ENCODE measurements at places on chromosomes 16 and 17.
A peak's percentile ranks its signal among the peaks of the same experiment; 100 is the strongest.

GRCh38 chr16:11957591-11958395 lies 7.2 kb upstream of the TNFRSF17 start:
- no peak for DNase-seq

- DNase-seq = no peak
Observed at GRCh38 chr17:62847426-62847825, 39.3 kb upstream of the MARCHF10 start.

GRCh38 chr17:29167393-29168078 lies 12.7 kb downstream of the MYO18A start:
- no peak for DNase-seq

- no peak for DNase-seq
Observed at GRCh38 chr16:31003744-31004143, 6.7 kb downstream of the STX1B start.

DNA sequence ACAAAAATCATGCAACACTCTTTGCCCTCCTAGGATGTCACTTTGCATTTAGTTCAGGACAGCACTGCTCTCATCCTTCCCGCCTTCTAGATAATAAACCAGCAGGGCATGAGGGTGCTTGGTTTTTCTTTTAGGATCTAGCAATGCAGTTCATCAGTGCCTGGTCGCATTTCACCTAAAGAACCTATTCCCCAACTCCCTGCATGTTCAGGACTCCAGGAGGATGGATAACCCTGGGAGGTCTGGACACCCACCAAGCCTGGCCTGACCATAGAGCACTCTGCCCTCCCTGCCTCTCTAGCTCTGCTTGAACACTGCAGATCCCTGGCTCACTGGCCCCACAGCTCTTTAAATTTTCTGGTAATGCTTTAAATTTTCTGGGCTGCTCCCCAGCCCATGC lies 2.6 kb downstream of the SLFN12 start:
- no peak for DNase-seq

DNA sequence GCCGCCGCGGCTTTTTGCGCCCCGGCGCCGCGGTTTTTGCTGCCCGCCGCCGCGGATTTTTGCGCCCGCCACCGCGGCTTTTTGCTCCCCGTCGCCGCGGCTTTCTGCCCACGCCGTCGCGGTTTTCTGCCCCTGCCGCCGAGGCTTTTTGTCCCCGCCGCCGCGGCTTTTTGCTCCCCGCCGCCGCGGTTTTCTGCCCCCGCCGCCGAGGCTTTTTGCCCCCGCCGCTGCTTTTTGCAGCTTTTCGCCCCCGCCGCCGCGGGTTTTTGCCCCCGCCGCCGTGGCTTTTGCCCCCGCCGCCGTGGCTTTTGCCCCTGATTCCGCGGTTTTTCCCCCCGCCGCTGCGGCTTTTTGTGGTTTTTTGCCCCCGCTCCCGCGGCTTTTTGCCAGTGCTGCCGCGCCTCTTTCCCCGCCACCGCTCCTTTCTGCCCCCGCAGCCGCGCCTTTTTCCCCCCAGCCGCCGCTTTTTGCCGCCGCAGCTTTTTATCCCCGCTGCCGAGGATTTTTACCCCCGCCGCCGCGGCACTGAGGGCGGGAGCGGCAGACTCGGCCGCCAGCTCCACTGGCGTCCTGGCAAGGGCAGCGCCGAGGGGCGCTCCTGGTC lies 518.6 kb upstream of the WSB1 start:
- DNase-seq = no peak

GRCh38 chr17:81509207-81509971 lies 3.2 kb downstream of the ACTG1 start:
- no peak for DNase-seq

GRCh38 chr17:35914354-35914753 lies 16.2 kb downstream of the RDM1 start:
- no peak for DNase-seq

DNA sequence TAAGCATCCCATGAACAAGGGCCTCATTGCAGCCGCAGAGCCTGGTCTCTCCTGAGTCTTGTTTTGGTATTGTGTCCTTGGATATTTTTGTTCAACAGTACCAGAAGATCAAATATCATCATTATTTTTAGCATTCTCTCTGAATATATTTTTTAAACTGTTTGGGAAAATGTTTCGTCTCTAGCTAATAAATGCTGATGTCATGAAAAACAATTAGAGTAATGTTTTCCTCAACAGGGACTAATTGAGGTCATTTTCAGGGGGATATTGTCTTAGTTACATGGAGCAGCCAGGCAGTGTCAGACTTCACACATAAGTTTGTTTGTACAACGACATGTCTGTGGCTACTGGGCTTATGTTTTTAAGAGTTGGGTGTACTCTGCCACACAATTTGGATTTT lies 805.3 kb upstream of the SOX9 start:
- DNase-seq = no peak

- DNase-seq = no peak
Observed at GRCh38 chr16:1470481-1471251, 4.2 kb downstream of the CLCN7 start.

DNA sequence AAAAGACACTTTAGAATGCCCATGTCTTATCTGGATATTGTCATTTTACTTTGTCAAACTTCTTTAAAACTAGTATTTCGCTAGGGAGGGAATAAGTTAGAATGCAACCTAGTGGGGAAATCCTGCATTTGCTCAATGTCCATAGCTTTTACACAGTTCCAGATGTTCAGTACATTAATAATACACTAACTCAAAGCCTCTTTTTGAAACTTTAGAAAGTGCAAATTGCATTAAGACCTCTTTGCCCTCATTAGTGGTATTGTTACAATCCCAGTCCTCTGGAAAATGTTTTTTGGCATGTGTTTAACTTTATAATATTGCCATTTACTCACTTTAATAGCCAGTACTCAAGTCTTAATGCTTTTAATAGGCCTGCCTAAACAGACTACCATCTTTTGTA lies 106.8 kb downstream of the BRIP1 start:
- no peak for DNase-seq

DNA sequence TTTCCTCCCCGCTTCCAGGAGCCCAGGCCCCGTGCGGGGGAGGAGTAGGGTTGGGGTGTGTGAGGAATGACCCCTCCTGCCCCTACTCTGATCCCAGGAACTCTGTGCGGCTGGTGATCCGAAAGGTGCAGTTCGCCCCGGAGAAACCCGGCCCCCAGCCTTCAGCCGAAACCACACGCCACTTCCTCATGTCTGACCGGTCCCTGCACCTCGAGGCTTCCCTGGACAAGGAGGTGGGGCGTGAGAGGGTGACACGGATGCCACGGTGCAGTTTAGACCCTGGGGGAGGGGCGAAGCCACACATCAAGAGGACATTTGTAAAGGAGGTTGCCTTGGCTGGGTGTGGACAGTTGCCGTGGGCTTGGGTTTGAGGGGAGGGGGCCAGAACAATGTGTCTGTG lies 7.4 kb downstream of the ARRB2 start:
- no peak for DNase-seq

DNA sequence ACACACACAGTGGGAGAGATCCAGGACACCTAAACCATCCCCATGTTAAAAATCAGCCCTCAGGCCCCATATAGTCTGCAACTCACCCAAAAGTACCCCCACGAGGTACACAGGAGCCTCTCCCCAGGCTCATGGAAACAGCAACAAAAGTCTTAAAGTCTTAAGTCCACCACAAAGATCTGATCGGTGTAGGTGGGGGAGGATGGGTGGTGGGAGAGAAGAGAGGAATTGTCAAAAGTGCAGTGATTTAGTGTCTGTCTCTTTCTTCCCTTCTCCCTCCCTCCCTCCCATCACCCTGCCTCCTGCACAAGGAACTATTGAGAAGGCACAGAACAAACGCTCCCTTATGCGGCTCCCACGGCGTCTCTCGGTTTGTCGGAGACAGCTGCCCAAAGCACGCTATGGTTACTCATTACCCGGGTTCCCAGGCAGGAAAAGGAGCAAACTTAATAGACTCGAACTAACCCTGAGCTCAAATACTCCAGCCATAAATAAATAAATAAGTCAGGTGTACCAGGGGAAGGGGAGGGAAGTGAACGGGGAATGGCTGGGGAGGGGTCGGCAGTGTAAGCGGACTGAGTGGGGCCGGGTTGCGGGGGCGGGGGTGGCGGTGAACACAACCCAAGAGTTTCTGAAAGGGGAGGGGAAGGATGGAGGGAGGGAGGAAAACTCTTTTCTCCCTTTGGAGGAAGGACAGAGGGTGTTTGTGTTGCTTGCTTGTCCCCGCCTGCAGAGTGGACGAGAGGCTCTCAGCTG lies 477.4 kb downstream of the SLC39A11 start:
- DNase-seq = no peak

DNA sequence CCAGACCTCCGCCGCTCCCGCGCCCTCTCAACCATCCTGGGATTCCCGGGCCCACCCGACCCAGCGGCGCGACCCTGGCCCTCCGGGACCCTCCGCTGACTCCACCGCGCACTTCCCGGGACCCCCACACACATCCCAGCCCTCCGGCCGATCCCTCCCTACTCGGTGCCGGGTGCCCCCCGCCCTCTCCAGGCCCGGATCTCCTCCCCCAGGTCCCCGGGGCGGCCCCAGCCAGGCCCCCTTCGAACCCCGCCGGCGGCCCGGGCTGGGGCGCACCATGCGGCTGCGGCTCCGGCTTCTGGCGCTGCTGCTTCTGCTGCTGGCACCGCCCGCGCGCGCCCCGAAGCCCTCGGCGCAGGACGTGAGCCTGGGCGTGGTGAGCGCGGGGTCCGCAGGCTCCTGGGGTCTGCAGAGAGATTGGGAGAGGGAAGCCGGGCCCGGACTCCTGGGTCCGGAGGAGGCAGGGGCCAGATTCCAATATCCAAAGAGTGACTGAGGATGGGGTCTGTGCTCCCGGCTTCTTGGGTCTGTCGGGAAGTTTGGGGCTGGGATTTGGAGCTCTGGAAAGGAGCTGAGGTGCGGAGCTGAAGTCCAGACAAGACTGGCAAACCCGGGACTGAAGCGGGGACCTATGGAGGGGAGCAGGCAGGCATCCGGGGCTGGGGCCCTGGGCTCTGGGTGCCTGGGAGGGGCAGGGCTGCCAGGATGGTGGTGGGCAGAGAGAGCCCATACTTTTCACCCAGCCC lies 453 bp downstream of the MMP25 start:
- DNase-seq = no peak

GRCh38 chr17:49439305-49439672 lies 24.6 kb upstream of the PHB1 start:
- no peak for DNase-seq

- DNase-seq = no peak
Observed at GRCh38 chr17:31854672-31855071, 4.4 kb downstream of the COPRS start.

DNA sequence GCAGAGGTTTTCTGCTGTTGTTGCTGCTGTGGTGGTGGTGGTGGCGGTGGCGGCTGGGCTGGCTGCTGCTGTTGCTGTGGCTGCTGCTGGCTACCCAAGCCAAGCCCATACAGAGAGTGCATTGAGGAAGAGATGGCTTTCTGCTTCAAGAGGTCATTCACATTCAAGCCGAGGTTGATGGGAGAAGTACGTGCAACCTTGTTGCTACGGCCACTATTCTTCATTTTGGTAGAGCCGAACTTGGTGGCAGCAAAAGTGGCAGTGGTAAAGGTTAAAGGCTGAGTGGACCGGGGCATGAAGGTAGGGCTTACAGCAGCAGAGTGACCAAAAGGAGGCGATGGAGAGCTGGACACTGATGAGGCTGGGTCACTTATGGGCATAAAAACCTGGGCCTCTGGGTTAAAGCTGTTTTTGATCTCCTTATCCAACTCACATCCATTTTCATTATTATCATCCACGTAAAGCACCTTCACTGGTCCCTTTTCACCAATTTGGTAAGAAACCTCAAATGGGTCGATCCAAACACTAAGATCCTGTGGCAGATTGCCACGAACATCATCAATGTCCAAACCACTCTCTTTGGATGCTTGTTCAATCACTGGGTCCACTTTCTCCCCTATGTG lies 2.8 kb downstream of the TOB1 start:
- DNase-seq = no peak

- no peak for DNase-seq
Observed at GRCh38 chr17:73595479-73595878, 48.8 kb downstream of the SDK2 start.

DNA sequence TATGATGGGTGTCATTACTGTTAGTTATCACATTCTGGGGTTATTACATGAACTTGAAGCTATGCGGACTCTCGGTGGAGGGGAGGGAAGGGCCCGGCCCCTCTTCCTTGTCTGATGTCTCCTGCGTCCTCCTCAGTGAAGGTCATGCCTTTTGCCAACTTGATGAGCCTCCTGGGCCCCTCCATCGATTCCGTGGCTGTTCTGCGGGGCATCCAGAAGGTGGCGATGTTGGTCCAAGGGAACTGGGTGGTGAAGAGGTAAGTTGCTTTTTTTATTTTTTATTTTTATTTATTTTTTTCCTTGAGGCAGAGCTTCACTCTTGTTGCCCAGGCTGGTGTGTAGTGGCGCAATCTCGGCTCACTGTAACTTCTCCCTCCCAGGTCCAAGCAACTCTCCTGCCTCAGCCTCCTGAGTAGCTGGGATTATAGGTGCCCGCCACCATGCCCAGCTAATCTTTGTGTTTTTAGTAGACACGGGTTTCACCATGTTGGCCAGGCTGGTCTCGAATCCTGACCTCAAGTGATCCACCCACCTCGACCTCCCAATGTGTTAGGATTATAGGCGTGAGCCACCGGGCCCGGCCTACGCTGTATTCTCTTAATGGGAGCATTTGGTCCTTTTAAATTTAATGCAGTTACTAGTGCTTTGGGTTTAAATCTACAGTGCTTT lies 21.6 kb downstream of the POLR3E start:
- no peak for DNase-seq

- no peak for DNase-seq
Observed at GRCh38 chr17:82331345-82331939, 2.1 kb downstream of the SECTM1 start.

GRCh38 chr17:70622368-70623260 lies 453.3 kb downstream of the KCNJ2 start:
- DNase-seq = peak; percentile 52

DNA sequence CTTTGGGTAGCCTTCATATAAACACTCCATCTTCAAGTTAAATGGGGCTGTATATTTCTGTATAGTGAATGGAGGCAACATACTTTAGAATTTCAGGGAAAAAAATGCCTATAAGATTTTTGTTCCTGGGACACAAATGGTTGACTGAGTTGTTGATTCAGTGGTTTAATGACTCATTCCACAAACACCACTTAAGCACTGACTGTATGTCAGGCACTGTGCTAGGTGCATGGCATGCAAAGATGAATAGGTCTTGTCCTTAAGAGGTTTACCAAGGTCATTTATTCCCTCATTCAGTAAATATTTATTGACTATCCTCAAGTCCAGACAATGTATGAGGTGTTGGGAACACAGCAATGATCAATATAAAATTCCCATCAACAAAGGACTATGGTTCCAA lies 417.1 kb downstream of the CA10 start:
- DNase-seq = no peak

DNA sequence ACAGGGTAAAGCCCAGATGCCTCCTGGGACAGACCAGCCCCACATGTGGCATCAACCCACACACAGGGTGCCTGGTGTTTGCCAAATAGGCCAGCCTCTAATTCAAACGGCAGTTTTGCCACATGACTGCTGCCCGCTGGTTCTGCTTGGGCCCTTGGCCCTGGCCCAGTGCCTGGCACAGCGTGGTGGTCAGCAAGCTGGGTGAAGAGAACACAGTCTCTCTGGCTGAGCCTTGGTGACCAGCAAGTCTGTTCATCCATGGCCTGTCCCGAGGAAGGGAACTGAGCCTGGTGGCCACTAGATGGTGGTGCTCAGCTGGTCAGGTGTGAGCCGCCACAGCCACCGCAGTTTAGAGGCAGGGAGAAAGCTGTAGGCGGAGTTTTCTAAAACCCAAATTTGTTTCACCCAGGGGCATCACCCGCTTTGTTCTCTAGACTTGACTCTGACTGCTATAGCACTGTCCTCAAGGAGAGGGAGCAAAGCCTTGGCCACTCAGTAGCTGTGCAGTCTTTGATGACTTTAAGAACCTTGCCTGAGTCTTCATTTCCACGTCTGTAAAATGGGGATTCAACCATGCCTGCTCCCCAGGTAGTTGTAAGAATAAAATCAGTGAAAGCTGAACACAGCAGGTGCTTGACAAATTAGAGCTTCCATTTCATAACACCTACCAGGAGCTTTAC lies 4.7 kb upstream of the GFAP start:
- DNase-seq = no peak

Measured in NCI-H2171 (cell line).